RKO (cell line): ENCODE measurements at places on chromosomes 2 and 18.

DNA sequence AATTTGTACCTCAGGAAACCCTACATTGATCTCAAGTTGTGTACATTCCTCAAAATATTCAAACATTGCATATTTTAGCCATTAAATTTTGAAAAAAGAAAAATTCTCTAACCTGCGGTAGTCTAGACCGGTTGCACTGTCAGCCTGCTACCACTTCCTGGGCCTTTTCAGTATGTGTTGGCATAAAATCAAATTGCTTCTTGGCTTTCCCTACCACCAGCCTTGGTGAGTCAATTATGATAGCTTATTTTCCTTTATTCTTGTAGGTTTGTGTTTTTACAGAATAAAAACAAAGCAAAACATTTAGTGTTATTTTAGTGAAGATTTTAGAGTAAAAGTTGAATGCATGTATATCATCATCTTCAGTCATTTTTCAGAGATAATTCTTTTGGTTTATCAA lies 61.2 kb downstream of the FAM171B start:
- no peak for DNase-seq

- no peak for DNase-seq
These were observed 68.8 kb upstream of the ZNF397 start for GRCh38 chr18:35172009-35172408.

- no peak for DNase-seq
These were observed 731.7 kb upstream of the ID2 start for GRCh38 chr2:7950035-7950612.

DNA sequence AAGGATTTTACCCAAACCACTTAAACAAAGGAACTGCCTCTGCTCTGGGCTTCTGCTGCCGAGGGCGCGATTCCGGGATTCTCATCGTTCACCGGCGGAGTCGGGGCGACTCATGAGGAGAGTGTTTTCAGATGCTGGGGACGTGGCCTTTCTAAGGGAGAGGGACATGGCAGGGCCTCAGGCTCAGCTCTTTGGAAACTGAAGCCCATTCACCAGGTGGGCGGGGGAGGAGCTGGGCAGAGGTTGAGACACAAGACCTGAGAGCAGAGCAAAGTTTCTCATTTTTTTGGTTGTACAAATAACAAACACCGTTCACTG lies 29.8 kb downstream of the NFATC1 start:
- DNase-seq = no peak

GRCh38 chr18:10015941-10016819 lies 102.4 kb downstream of the VAPA start:
- peak; percentile 1 for DNase-seq

GRCh38 chr2:84919885-84920580 lies 14.6 kb downstream of the TMSB10 start:
- peak; percentile 98 for DNase-seq

GRCh38 chr2:195613922-195614321 lies 43.1 kb upstream of the SLC39A10 start:
- DNase-seq = peak; percentile 77
